Heart right ventricle (tissue), 16 donors: ENCODE measurements at places on chromosomes 1 and 21. TPM values are rescaled to one million over a fixed set of nuclear protein-coding genes. Genes with fewer than 3 reads are reported as not detected.

Gene LAD1
- 42.2 TPM for polyA plus RNA-seq

Gene HEYL
- polyA plus RNA-seq = 25.1 TPM

Gene APCS
- not detected for polyA plus RNA-seq

Gene ERRFI1
- polyA plus RNA-seq = 17.5 TPM

Gene P3H1
- 24.2 TPM for polyA plus RNA-seq

Gene SIPA1L2
- 39.3 TPM for polyA plus RNA-seq

Gene DOP1B
- 2.3 TPM for polyA plus RNA-seq

Gene PODN
- 17.3 TPM for polyA plus RNA-seq

- DNase-seq = peak; percentile 53
- H3K4me3 ChIP-seq = no peak overlapping the region
- H3K36me3 ChIP-seq = no peaks in the 10 kb centered on the region
- H3K27ac ChIP-seq = no peak overlapping the region
- peaks cover 4% of the 10 kb centered on the region for H3K4me1 ChIP-seq
Observed at GRCh38 chr1:152141971-152142584, 16.9 kb downstream of the RPTN start.

DNA sequence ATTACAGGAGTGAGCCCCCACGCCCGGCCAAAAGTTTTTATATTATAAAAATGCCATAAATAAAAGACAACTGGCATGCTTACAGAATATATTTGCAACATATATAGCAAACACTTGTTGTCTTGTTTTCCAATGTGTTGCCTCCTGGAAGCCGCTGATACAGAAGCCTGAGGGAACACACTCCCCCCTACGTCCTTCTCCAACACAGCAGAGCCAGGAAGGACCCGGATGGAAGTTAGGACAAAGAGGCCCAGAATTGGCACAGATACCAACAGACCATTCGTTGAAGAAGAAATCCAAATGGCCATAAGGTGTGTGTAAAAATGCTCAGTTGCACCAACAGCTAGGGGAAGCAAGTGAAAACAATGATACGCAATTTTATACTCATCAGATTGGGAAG lies 1.3 kb upstream of the PLA2G5 start:
- peaks cover 39% of the 10 kb centered on the region for H3K4me1 ChIP-seq
- no peaks in the 10 kb centered on the region for H3K27me3 ChIP-seq
- DNase-seq = no peak
- H3K36me3 ChIP-seq = no peaks in the 10 kb centered on the region
- H3K27ac ChIP-seq = no peak overlapping the region

DNA sequence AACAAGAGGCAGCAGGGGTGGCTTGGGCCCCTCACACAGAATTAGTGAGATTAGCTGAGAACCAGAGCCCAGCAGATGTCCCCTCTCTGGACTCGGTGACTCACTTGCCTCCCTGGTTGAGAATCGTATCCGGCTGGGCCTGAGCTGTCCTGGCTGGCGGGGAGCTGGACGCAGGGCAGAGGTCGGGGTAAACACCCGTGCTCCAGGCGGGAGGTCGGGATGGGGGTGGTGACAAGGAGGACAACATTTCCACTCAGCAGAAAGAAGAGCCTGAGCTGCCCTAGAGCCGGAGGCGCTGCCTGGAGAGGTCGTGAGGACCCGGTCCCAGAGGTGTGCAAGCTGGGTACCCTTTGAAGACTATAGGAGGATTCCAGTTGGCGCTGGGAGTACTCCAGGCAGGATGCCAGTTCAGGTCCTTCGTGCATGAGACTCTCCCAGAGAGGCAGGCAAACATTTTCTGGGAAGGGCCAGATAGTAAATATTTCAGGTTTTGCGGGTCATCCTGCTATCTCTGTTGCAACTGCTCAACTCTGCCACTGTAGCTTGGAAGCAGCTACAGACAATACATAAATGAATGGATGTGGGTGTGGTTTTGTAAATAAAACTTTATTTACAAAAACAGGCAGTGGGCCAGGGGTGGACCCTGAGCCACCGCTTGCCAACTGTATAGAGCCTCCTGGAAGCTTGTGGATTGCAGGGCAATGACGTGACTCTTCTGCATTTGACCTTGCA lies 116.8 kb upstream of the WNT4 start:
- H3K27ac ChIP-seq = no peak overlapping the region
- peaks cover 82% of the 10 kb centered on the region for H3K27me3 ChIP-seq
- H3K4me1 ChIP-seq = no peaks in the 10 kb centered on the region

DNA sequence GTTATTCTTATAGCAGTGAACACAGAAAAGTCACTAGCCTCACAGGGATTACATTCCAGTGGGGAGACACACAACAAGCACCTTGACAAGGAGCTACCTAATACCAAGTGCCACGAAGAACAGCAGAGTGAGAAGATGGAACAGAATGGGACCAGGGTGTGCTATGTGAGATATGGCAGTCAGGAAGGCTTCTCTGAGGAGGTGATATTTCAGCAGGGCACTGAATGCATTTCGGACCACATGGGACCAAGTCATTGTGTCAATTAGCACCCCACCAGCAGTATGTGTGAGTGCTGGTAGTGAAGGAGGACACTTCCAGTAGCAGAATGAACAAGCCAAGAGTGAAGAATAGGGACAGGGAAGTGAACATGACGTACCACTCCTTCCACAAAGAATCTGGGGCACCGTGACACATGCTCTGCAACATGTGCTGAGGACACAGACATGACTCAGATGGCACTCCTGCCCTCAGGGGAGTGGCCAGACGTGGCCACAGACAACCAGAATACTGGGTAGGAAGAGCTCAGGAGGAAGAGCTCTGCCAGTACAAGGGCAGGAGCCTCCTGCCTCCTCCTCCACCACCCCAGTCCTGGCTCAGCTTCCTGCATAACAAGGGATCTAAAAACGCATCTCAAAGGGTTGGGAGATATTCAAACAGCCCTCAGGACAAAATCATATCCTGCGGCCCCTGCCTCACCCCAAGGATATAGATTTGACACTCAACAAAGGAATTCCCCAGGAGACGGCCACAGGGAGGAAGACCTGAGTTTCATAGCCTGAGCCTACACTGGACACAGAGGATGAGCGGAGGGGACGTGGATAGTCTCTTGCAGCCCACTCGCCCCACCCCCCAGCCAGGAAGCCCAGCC lies 102.5 kb downstream of the TRABD2B start:
- no peaks in the 10 kb centered on the region for H3K4me1 ChIP-seq
- H3K36me3 ChIP-seq = no peaks in the 10 kb centered on the region
- H3K4me3 ChIP-seq = no peak overlapping the region
- peaks cover 14% of the 10 kb centered on the region for H3K27me3 ChIP-seq

- no peaks in the 10 kb centered on the region for H3K36me3 ChIP-seq
- no peaks in the 10 kb centered on the region for H3K27me3 ChIP-seq
- H3K4me1 ChIP-seq = peaks cover 58% of the 10 kb centered on the region
- DNase-seq = no peak
- H3K4me3 ChIP-seq = peak overlapping the region; percentile 93
Observed at GRCh38 chr1:26696119-26696653, 371 bp downstream of the ARID1A start.

- H3K36me3 ChIP-seq = no peaks in the 10 kb centered on the region
- no peaks in the 10 kb centered on the region for H3K27me3 ChIP-seq
- H3K4me3 ChIP-seq = no peak overlapping the region
- no peak overlapping the region for H3K27ac ChIP-seq
- DNase-seq = no peak
- H3K4me1 ChIP-seq = no peaks in the 10 kb centered on the region
Observed at GRCh38 chr1:221067721-221068120, 188.5 kb downstream of the HLX start.

GRCh38 chr1:116538544-116538943 lies 32.3 kb downstream of the CD58 start:
- H3K4me3 ChIP-seq = no peak overlapping the region
- H3K27me3 ChIP-seq = no peaks in the 10 kb centered on the region
- H3K4me1 ChIP-seq = peaks cover 26% of the 10 kb centered on the region
- no peak for DNase-seq

DNA sequence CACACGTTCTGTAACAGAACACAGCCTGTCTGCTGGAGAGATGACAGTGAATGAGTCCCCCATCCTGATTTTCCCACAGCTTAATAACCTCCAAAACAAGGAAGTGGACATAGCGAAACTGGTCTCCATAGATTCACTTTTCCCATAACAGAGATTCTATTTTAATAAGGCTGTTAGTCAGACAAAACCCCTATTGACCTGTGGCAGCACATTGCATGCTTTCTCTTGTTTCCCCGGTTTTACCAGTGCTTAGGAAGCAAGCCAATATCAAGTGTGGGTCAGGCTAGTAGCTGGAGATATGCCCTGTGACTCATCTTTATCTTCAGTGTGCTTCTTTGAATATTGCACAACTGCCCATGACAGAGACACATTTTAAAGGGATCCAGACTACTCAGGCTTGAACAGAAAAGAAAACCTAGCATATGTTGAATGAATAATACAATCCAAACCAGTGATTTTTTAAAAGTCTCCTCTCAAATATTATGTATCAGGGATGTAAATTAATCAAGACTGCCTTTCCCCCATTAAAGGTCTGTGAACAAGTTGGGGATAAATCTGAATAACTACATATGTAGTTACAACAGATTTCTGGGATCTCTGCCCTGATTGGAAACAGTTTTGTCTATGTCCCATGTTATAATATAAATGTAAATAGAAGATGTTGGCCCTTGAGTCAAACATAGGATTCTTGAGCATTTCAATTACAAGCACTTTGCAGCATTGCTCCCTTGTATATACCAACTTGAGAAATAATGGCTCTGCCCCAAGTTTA lies 11.9 kb upstream of the CLDN8 start:
- no peaks in the 10 kb centered on the region for H3K27me3 ChIP-seq
- peak; percentile 40 for DNase-seq
- no peak overlapping the region for H3K27ac ChIP-seq

DNA sequence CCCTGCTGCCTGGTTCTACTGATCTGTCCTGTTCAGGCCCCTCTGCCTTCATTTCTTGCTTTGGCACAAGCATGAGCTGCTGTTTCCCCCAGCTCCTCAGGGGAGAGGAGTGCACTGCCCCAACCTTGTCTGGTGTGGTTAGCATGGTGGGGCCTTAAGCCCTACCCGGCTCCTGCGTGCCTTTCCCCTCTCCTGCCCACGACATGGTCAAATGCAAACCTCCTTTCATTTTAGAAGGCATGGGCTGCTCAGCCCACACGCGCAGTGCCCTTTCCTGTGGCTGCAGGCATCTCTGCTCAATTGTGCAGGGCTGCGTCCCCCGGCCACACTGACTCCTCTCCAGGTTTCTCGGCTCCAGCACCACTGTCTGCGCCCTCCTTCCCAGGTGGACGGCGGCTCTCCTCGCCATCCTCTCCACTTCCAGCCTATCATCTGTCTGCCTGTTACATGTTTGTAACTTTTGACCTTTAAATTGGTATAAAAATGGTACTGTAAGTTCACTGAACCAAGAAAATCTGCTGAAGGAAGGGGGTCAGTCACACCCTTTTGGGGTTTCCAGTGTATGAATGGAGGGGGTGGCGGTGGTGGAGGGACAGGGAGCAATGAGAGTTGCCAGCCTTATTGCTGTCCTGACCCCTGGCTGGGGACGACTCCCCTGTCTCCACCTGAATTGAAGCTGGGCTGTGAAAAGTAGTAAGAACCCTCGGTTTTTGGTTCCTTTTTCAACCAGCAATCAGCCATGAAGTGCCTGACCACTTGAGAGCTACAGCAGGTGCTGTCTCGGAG lies 5.1 kb downstream of the PDE9A start:
- peaks cover 34% of the 10 kb centered on the region for H3K27me3 ChIP-seq
- peaks cover 19% of the 10 kb centered on the region for H3K4me1 ChIP-seq
- H3K27ac ChIP-seq = no peak overlapping the region
- H3K4me3 ChIP-seq = no peak overlapping the region

DNA sequence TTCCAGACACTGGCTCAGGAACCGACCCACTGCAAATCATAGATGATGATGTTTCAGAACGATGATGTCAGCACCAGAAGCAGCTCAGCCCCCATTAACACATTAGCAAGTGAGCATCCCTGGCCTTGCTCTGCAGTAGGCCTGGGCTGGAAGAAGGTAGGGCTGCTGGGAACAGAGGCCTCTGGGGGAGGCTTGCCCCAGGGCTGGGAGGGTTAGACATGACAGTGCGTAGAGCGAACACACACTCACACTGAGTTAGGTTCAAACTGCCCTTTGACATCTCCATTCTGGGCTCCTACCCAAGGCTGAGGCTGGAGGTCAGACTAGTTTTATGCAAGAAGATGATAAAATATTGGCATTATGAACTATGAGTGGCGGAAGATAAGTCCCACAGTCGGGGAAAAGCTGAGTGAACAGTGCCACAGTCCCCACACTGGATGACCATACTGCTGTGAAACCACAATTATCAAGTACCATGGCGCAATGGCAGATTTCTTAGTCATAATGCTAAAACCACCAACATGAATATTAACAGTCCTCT lies 91.1 kb downstream of the DMRTB1 start:
- H3K27me3 ChIP-seq = peaks cover 4% of the 10 kb centered on the region
- no peaks in the 10 kb centered on the region for H3K36me3 ChIP-seq
- H3K4me1 ChIP-seq = no peaks in the 10 kb centered on the region
- no peak overlapping the region for H3K4me3 ChIP-seq
- no peak overlapping the region for H3K27ac ChIP-seq

- H3K27ac ChIP-seq = no peak overlapping the region
- no peak overlapping the region for H3K4me3 ChIP-seq
- no peak for DNase-seq
- H3K27me3 ChIP-seq = no peaks in the 10 kb centered on the region
- H3K4me1 ChIP-seq = peaks cover 6% of the 10 kb centered on the region
Observed at GRCh38 chr1:208437401-208437800, 193.2 kb upstream of the PLXNA2 start.

DNA sequence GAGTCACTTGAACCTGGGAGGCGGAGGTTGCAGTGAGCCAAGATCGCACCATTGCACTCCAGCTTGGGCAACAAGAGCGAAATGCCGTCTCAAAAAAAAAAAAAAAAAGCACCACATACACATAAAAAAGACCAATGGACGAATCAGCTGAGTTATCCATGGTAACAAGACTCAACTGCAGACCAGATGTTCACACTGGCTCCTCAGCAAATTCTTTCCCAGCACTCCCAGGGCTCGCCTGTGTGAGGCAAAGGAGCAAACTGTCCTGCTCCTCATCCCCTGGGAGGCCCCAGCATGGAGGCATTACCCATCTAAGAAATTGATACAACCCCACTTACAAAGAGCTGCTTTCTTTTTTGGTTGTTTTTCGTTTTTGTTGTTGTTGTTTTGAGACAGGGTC lies 3.1 kb downstream of the TMEM234 start:
- DNase-seq = no peak
- no peak overlapping the region for H3K4me3 ChIP-seq
- no peak overlapping the region for H3K27ac ChIP-seq
- H3K36me3 ChIP-seq = peaks cover 53% of the 10 kb centered on the region

DNA sequence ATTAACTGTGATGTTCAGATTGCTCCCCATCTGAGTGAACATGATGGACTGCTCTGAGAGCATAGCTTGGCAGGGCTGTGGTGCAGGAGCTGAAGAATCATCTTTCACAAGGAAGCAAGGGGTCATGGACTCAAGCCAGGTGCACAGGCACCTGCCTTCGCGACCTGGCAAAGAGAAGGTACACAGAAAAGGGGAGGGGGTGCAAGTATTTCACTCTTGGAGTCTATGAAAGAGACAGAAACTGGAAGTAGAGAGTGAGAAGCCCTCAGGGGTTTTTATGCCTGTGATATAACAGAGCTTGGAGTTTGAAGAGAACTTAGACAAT lies 232.6 kb upstream of the PLXNA2 start:
- H3K27me3 ChIP-seq = no peaks in the 10 kb centered on the region
- no peak overlapping the region for H3K4me3 ChIP-seq
- peak overlapping the region; percentile 73 for H3K27ac ChIP-seq
- no peaks in the 10 kb centered on the region for H3K36me3 ChIP-seq
- no peak for DNase-seq
